ENCODE measurements at places on chromosomes 6 and 20.

- peak; percentile 46 for DNase-seq
Measured at GRCh38 chr20:57879779-57880570, 170.2 kb upstream of the PMEPA1 start.

GRCh38 chr20:40568200-40568599 is 120.8 kb downstream of the MAFB start:
- DNase-seq, result no peak

GRCh38 chr6:14448246-14448645 is 330.7 kb downstream of the CD83 start:
- DNase-seq, result no peak

GRCh38 chr6:53790886-53791285 is 3.9 kb upstream of the LRRC1 start:
- no peak for DNase-seq

GRCh38 chr20:44384423-44385027 is 29.0 kb downstream of the HNF4A start:
- DNase-seq, result no peak

DNA sequence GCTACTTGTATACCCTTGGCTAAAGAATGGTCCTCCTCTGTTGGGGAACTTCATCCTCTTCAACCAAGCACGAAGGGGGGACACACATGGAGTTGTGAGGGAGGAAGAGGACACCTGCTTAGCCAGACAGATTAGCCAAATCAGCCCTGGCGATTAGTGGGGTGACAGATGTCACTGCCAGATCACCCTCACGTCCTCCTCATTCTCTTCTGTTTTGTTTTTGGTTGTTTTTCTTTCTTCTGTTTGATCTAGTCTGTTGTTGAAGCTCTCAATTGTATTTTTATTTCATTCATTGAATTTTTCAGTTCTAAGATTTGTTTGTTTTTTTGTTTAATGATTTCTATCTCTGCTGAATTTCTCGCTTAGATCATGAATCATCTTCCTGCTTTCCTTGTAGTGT is 27.5 kb upstream of the NKX2-4 start:
- no peak for DNase-seq

GRCh38 chr20:20668639-20669038 is 43.8 kb downstream of the RALGAPA2 start:
- no peak for DNase-seq

- no peak for DNase-seq
Measured at GRCh38 chr20:59300333-59301081, at the start of gene EDN3. TSS of gene EDN3 (plus strand) at chr20:59300611. CDS start at chr20:59300813, 202 bp downstream.

DNA sequence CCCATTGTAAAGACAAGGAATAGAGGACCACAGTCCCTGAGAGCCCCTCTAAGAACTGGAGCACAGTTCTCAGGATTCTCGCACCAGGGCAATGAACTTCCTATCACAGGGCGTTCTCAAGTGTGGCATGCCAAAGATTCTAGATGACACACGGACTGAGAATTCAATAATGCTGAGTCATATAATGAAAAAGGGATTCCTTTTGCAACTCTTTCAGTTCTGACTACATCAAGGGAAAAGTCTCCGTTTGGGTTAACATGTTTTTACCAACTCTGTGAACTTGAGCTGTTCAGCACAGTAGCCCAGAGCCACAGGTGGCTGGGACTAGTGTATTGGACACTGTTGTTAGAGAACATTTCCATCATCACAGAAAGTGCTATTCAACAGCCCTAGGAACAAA is 3.4 kb downstream of the MED20 start:
- no peak for DNase-seq

DNA sequence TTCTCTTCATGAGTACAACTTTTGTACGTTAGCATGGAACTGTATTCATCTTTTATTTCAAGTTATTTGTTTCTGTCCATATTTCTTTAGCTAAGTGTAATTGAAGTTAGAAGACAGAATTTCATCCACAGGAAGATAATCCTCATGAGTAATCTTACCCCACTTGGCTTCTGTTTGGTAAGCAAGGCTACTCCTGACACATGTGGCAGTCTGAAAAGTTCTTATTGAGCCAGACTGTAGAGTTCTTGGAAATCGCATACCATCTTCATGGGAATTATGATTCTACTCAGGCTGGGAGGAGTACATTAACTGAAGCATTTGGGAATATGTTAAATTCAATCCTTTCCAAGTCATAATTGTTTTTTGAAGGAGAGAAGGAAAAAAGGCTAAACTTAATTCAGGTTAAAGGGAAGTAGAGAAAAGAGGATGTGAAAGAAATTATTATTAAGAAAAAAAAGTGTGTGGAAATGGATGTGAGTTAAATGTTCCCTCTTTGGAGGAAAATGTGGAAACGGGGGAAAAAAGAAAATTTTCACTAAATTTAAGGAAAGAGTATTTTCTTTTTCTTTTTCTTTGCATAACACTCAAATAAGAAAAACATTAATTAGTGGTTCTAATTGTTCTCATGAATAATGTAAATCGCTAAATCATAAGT is 41.5 kb upstream of the TENT5A start:
- DNase-seq, result no peak

DNA sequence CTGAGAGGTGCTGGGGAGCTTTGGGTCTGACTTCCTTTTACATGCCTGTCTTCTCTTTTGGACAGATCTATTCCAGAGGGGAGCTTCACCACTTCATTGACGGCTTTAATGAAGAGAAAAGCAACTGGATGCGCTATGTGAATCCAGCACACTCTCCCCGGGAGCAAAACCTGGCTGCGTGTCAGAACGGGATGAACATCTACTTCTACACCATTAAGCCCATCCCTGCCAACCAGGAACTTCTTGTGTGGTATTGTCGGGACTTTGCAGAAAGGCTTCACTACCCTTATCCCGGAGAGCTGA is 13.1 kb downstream of the PRDM1 start:
- DNase-seq, result no peak

- DNase-seq, result no peak
Measured at GRCh38 chr6:113586413-113587077, 270.6 kb upstream of the MARCKS start.

DNA sequence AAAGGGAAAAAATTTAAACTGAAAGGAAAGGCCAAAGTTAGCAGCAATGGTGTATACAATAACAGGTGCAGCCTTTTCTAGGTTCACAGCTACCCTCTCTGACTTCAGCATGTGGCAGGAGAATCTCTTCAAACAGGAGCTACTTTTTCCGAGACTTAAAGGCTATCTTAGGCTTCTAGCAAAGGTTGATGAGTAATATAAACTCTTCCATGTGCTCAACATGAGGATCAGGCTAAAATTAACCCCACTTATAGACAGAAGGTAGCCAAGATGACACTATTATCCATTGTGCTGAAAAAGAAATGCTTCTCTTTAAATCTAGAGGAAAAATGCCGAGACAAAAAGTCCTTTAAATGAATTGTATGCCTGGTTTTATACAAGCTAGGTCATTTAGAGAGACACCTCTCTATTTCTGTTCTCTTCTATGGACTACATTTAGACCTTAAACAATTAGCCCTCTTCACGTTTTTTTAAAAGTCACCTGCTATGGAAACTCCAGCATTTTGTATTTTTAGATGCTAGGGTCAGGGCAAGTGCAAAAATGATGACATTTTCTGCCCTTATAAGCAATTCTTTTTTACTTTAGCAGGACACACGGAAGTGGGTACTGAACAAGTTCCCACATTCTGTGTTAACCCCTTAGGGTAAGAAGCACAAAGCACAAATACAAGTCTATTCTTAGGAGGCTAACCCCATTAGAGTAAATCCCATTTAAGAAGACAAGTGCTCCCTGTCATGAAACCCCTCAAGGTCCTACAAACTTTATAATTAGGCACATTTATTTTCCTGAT is 216.8 kb upstream of the CITED2 start:
- no peak for DNase-seq

- DNase-seq, result no peak
Measured at GRCh38 chr20:1943275-1944002, 48.2 kb downstream of the SIRPA start.

- no peak for DNase-seq
Measured at GRCh38 chr6:90286884-90287488, 9.7 kb downstream of the BACH2 start.

Measured in vagina (tissue), 2 donors.